Ureter (tissue), 1 donor: ENCODE measurements at places on chromosomes 11 and 22. TPM values are rescaled to one million over a fixed set of nuclear protein-coding genes. Genes with fewer than 3 reads are reported as not detected.

DNA sequence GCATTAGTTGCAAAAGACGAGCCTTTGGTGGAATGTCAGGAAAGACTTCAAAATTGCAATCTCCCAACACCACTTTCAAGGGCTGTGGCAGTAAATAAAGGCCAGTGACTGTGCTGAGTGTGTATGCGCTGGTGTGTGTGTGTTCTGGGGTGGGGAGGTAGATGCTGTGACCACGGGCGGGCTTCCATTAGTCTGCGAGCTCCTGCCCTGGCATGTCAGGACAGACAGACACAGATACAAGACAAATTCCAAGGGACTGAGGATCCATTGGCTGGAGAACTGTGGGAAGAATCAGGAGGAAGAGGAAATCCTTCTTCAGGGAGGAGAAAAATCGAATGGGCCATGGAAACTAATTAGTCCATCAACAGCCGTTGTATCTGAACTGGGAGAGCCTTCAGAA, 83.6 kb downstream of the FEZ1 start:
- no peak for DNase-seq

DNA sequence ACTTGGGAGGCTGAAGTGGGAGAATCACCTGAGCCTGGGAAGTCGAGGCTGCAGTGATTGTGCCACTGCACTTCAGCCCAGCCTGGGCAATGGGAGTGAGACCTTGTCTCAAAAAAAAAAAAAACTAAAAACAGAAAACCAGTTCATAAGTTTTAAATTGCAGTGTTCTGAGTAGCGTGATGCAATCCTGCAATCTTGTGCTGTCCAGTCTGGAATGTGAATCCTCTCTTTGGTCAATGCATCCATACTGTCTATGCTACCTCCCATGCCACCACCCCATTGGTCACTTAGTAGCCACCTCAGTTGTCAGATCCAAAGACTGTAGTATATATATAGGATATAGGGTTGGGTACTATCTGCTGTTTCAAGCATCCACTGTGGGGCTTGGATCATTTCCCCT, 11.1 kb downstream of the YAP1 start:
- DNase-seq = no peak

GRCh38 chr11:84812471-84812969, 814.6 kb downstream of the DLG2 start:
- no peak for DNase-seq

MUC2 gene
- 0.39 TPM for total RNA-seq

- no peak for DNase-seq
Observed at GRCh38 chr11:19844806-19845205, 132.2 kb downstream of the NAV2 start.

GRCh38 chr11:117394221-117394925, 66.7 kb downstream of the CEP164 start:
- DNase-seq = no peak

UPK3A gene
- total RNA-seq = 233 TPM

DLG2 gene
- 19.5 TPM for total RNA-seq

APOBEC3B gene
- total RNA-seq = 1.5 TPM

DNA sequence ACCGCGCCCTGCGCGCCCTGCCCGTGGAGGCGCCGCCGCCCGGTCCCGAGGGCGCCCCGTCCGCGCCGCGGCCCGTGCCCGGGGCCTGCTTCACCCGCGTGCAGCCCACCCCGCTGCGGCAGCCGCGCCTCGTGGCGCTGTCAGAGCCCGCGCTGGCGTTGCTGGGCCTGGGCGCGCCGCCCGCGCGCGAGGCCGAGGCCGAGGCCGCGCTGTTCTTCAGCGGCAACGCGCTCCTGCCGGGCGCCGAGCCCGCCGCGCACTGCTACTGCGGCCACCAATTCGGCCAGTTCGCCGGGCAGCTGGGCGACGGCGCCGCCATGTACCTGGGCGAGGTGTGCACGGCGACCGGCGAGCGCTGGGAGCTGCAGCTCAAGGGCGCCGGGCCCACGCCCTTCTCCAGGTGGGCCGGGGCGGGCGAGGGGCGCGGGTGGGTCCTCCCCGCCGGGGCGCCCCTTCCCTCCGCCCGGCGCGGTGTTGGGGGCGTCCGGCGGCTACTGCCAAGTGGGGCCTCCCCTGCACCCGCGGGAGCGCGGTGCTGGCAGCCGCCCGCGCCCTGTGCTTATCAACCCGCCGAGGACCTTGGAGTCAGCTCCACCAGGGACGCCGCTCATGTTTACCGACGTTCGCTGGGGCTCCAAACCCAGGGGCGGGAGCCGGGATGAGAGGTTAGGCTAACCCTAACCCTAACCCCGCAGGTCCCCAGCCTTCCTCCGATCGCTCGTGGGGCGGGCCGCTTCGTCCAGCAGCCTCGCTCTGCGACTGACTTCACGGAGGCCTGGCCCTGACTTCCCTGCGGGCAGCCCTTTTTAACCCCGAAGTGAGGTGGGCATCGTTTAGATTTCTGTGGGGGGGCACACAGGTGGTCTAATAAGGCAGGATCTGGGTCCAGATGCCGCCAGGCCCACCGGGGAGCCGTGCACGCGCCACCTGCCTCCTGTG, 649 bp downstream of the SELENOO start:
- DNase-seq = no peak

RAPSN gene
- total RNA-seq = 0.44 TPM

DNA sequence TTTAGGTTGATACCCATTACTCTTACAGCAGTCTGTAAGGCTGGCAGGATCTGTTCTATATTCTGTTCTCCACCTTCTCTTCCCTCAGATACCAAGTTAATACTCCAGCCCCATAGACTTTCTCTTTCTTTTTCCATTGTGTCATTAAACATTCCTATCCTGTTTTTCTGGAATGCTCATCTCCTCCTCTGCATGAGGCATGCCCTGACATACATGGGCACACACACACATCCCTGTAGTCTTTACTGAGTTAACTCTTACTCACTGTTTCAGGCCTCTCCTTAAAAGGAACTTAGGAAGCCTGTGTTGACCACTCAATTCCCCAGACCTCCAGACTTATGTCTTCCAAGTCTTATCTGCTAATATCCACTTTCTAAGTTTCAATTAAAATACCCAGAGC, 476.8 kb downstream of the METTL15 start:
- DNase-seq = no peak

DNA sequence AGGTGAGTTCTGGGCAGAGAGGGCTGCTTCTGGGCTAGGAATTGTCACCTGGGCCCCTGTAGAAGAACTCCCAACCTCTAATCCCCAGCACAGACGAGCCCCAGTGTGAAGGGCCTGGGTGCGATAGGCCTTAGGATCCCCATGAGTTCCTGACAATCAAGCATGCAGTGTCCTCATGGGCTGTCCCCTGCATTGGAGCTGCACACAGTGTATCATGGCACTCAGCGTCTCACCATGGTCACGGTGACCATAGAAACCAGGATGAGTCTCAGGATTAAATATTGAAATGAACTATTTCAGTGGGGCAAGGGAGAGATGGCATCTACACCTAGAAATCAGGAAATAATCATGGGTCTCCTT, 292 bp downstream of the SCGB2A1 start:
- DNase-seq = no peak

YWHAH gene
- total RNA-seq = 86.7 TPM

DNA sequence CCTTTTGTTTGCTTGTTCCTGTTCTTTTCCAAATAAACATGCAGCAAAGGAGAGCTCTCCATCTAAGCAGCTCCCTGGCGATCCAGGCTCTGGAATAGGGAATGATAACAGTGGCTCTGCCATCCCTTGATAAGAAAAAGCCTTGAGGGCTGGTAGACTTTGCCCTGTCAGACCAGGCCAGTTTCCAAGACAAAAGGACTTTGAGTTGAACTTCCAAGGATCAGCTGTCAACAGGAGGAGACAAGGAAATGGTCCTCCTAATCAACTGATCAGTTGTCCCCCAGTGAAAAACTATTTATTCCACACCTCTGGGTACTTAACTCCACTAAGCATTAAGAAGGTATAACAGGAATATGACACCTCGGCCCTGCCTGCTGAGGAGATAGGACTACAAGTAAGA, 127.8 kb downstream of the PARVA start:
- no peak for DNase-seq

- no peak for DNase-seq
Observed at GRCh38 chr11:8729837-8730696, 47.5 kb downstream of the RPL27A start.

POU2F3 gene
- 7.6 TPM for total RNA-seq

DNA sequence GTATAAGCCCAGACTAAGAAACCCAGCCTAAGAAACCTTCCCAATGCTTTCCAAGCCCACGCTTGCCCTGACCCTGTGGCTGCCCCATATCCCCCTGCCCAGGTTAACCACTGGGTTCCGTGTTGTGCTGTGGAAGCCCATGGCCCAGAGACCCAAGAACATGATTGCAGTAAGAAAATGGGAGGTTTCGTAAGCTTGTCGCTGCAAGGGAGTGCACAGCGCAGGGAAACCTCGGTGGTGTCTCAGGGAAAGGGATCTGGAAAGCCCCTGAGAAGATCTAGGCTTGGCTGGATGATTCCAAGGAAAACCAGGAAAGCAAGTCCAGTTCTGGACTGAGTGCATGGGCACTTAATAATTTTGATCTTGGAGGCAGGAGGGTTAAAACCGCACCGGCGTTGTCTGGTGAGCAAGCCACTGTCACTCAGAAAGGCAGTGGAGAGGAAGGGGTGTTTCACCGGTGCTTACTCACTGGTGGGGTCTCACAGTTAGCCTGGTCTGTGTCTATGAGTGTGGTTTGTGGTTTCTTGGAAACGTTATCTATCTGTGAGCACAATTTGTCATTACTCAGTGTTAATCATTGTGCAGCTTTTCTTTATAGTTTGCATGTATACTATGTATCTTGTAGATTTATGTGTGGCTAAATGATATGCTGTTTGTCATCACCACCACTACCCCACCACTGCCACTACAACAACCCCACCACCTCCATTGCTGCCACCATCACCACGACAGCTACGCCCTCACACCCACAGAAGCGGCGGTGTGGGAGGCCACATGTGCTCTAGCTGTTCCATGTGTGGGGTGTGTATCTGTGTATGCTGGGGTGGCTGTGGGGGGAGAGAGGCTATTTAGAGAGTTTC, 53.3 kb upstream of the PRDM11 start:
- peak; percentile 36 for DNase-seq

- no peak for DNase-seq
Observed at GRCh38 chr11:25777343-25777742, 554.6 kb upstream of the ANO3 start.
